Vagina (tissue), 2 donors: ENCODE measurements at places on chromosomes 4 and X. TPM values are rescaled to one million over a fixed set of nuclear protein-coding genes. Genes with fewer than 3 reads are reported as not detected.

The RS1 gene
- not detected for total RNA-seq

The COQ2 gene
- 4.2 TPM for total RNA-seq

DNA sequence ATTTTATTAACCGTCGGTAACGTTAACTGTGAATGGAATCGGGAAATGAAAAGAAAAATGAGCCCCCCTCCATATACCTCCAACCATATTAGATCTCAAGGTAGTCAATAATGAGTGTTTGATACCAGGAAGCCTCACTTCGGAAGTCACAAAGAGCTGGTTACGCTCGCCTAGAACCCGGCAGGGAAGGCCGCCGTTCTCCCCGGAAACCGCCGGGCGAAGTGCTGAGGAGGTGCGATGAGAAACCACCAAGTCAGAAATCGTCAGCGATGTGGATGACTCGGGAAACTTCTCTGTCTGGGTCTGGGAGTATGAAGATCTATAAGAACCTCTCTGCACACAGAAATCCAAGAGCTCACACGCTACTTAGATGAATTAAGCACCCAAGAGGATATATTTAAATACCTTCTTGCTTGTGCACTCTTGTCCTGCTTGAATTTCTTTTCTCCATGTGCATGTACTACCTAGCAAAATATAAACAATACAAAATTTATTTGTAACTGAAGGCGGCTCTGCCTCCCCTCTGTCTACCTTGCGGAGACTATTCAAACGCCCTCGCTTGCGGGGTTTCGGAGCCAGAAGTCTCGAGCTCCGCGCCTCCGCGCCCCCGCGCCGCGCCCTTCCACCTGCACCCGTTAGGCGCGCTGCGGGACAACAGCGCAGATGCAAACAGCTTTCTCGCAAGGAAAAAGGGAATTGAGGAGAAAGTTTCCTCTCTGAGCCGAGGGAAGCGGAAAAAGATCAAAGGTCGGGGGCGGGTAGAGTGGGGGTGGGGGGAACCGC lies 17.8 kb downstream of the NKX6-1 start:
- no peak for DNase-seq

- no peak for DNase-seq
These were observed 50.1 kb downstream of the GABRG1 start for GRCh38 chr4:46073778-46074177.

GRCh38 chrX:65522739-65523372 lies 11.7 kb downstream of the LAS1L start:
- no peak for DNase-seq
